ENCODE measurements at places on chromosomes 2 and 18.

- no peak for DNase-seq
These were observed 214.6 kb downstream of the TRIB2 start for GRCh38 chr2:12931186-12931844.

GRCh38 chr2:188492751-188493150 is 201.1 kb downstream of the GULP1 start:
- no peak for DNase-seq

DNA sequence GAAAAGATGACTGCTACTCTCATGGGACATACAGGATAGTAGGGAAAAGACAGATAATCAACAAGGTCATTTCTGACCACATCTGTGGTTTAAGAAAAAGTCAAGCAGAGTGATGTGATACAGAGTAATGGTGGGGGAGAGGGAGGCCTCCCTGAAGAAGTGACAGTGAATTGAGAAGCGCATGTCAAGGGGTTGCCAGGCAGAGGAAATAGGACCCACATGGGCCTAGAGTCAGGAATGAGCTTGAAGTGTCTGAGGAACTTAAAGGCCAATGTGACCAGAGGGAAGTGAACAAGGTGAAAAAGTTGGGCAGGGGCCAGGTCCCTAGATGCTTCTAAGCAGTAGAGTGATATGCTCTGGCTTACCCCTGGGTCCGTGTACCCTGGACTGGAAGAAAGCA is 113.5 kb upstream of the PPP1CB start:
- no peak for DNase-seq

GRCh38 chr2:23283653-23284052 is 101.3 kb upstream of the KLHL29 start:
- DNase-seq: no peak

DNA sequence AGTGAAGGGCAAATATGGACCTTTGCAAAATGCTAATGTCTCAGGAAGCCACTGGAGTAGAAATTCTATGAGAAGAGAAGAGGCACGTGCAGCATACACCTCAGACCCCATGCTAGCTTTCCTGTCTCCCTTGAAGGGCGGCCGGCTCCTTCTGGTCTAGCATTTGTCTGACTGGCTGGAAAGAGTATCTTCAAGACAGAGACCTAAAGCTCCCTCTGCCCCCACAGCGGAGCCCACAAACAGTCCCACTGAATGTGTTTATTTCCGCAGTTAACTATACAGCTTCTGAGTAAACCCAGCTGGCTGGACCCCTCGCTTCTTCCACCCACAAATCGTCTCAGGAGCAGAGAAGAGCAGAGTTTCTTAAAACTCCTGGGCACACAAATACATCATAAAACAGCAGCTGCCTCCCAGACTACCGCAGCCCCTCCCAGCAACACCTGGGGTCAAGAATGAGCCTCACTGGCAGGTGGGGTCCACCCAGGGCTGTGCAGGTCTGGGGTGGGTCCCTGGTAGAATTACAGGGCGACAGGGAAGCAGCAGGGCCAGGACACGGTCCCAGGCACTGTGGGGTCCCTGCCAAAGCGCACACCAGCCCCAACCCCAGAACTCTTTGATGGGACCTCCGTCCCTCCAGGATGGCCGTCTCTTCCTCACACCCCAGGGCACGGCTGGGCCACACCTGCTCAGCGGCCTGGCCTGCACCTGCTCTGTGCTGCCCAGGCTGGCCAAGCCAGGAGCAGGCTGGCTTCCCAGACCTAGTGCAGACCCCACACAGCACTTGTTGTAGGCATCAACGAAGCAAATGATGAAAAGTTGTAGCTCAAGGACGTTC is 103.8 kb downstream of the PXDN start:
- DNase-seq: no peak

DNA sequence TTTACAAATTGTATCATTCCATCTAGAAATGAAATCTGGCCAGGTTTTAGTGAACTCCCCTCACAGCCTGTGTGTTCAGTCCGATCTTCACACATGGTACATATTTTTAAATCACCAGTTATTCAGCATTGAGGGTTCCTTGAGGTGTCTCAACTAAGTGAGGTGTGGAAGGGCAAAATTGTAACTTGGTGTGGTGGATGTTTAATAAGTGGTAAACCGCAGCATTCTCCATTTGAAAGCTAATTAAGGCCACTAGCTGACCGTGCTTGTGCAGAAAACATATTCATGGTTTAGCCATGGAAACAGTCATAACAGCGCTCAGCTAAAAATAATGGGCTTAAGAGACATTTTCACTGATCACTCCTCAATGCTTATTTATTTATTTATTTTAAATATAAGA is 786.2 kb upstream of the FANCL start:
- DNase-seq: no peak

- DNase-seq: no peak
These were observed 674.9 kb upstream of the FANCL start for GRCh38 chr2:58916063-58916462.

- DNase-seq: no peak
These were observed 191.4 kb upstream of the VRK2 start for GRCh38 chr2:57855212-57855611.

- no peak for DNase-seq
These were observed 69.9 kb downstream of the OSBPL6 start for GRCh38 chr2:178264211-178264610.

GRCh38 chr2:69916106-69916505 is 1.2 kb downstream of the MXD1 start:
- DNase-seq: no peak

Data from activated CD4-positive, alpha-beta T cell treated with anti-CD3 and anti-CD28 coated beads for 4 hours (primary cell).